ENCODE measurements at places on chromosomes 1 and 21.

- DNase-seq, result no peak
Measured at GRCh38 chr1:228314315-228314657, 92.3 kb downstream of the TRIM11 start.

GRCh38 chr21:42661688-42662429, 8.4 kb downstream of the PDE9A start:
- no peak for DNase-seq

GRCh38 chr1:112504661-112505399, 3.9 kb upstream of the WNT2B start:
- DNase-seq, result no peak

DNA sequence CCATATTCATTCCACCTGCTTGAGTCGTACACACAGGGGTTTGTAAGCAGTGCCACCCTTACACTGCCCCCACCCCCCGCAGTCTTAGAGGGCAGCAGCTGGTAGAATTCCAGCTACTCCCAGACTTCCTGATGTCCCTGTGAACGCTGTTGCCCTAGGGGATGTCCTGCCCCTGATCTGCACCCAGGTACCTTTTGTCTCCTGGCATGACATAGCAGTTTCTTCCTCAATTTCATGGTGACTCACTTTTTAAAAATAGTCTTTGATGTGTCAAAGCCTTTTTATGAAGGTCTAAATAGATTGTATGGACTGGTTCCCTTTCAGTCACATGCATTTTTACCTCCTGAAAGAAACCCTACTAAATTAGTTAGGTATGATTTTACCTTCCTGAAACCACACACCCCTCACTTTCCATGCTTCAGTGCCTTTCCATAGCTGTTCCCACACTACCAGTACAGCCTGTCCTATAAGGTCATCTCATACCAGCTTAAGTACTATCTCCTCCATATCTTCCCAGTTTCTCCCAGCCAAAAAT, 76.4 kb downstream of the ST3GAL3 start:
- DNase-seq, result no peak

DNA sequence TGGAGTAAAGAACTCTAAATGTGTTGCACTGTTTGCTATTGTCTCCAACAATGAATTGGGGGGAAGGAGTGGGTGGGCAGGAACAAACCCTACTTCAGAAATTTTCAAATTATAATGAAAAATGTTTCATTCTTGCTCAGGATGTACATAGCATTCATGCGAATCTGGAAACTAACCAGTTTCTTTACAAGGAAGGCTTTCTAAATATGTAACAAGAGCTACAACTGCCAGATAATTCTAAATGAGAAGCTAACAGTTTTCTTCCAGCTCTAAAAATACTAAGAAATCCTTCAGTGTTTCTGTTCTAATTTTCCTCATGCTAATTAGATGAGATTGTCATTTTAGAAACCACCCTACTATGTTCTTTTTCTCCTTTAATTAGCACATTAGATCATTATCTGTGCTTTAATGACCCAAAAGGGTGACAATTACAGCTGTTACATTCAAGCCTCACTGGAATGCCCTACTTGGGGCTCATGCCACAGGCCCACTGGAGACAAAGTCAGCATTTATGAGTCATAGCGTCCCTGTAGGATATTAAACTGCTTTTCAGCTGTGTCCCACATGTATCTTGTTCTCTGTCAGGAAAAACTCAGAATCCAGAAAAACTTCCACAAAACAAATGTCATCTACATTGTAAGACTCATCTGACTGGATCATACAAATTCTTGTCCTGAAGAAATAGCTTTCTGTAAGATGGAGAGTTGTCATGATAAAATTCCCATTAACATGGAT, 804.6 kb upstream of the CXADR start:
- no peak for DNase-seq

DNA sequence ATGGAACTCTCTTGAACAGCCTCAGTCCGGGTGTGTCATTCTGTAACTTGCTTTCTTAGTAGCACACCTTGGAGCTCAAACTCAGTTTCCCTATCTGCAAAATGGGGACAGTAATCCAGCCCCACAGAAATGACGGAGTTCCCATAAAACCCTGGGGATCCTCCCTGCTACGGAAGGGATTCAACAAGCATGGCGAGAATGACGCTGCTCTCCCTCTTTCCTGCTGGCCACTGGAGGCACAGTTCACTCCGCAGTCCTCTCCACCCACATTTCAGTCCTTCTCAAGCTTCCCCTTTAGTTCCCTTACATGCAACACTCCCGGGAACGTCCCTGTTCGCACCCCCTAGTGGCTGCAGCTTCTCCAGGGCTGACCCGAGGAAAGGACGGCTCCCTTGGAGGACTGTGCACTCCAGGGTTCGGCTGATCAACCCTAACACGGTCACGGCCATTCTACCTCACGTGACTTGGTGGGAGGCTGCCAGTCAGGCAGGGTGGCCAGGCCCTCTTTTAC, 20.6 kb downstream of the RUNX3 start:
- DNase-seq, result no peak

- no peak for DNase-seq
Measured at GRCh38 chr1:212166244-212166643, 119.0 kb upstream of the PPP2R5A start.

- DNase-seq, result no peak
Measured at GRCh38 chr1:86990826-86991225, 76.4 kb downstream of the HS2ST1 start.

- DNase-seq, result no peak
Measured at GRCh38 chr1:83802023-83802422, 196.9 kb downstream of the TTLL7 start.
